IMR-90 (cell line): ENCODE measurements at places on chromosomes 3 and 15. TPM values are rescaled to one million over a fixed set of nuclear protein-coding genes. Genes with fewer than 3 reads are reported as not detected.

- no peak for DNase-seq
- H3K4me3 ChIP-seq = no peak overlapping the region
- no peaks in the 10 kb centered on the region for H3K36me3 ChIP-seq
- H3K27me3 ChIP-seq = no peaks in the 10 kb centered on the region
- no peaks in the 10 kb centered on the region for H3K4me1 ChIP-seq
These were observed 41.4 kb upstream of the EIF1B start for GRCh38 chr3:40267937-40268724.

- H3K36me3 ChIP-seq = peaks cover 18% of the 10 kb centered on the region
- peak; percentile 81 for DNase-seq
- H3K4me1 ChIP-seq = peaks cover 23% of the 10 kb centered on the region
- H3K27ac ChIP-seq = no peak overlapping the region
- no peak overlapping the region for H3K4me3 ChIP-seq
These were observed 40.4 kb downstream of the LPP start for GRCh38 chr3:188194332-188194731.

- no peak overlapping the region; the same call in 1 of the 2 replicates for H3K27ac ChIP-seq
- H3K4me1 ChIP-seq = peaks cover 8% of the 10 kb centered on the region
- H3K4me3 ChIP-seq = no peak overlapping the region
- H3K27me3 ChIP-seq = no peaks in the 10 kb centered on the region
These were observed 105.8 kb upstream of the MYZAP start for GRCh38 chr15:57485869-57486268.

SLC4A7 gene
- 50.4 and 86.7 TPM in 2 replicates for total RNA-seq

GRCh38 chr3:178707311-178708031, 171.2 kb downstream of the KCNMB2 start:
- H3K27ac ChIP-seq = no peak overlapping the region; the same call in 1 of the 2 replicates
- peaks cover 26% of the 10 kb centered on the region for H3K4me1 ChIP-seq
- DNase-seq = peak; percentile 36
- no peaks in the 10 kb centered on the region for H3K27me3 ChIP-seq
- no peak overlapping the region for H3K4me3 ChIP-seq

RBPMS2 gene
- under 0.01 TPM in 1 of 2 replicates, not detected in the other for total RNA-seq

DNA sequence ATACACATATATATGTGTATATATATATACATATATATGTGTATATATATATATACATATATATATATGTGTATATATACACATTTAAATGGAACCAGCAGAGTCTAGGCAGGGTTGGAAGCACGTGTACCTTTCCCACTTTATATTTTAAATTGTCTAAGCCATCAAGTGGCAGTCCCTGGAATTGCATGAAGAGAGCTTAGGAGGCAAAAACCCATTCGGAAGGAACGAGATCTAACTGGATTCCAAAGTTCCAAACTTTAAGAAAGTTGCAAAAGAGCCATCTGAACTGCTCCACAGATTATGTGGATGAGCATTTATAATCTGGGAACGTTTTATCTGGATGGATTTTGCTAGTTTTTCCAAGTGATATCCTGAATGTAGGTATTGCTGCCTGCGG, 186.5 kb downstream of the FOXP1 start:
- H3K27me3 ChIP-seq = no peaks in the 10 kb centered on the region
- H3K36me3 ChIP-seq = no peaks in the 10 kb centered on the region
- no peak overlapping the region for H3K4me3 ChIP-seq
- no peak overlapping the region for H3K27ac ChIP-seq
- peak; percentile 30 for DNase-seq

DNA sequence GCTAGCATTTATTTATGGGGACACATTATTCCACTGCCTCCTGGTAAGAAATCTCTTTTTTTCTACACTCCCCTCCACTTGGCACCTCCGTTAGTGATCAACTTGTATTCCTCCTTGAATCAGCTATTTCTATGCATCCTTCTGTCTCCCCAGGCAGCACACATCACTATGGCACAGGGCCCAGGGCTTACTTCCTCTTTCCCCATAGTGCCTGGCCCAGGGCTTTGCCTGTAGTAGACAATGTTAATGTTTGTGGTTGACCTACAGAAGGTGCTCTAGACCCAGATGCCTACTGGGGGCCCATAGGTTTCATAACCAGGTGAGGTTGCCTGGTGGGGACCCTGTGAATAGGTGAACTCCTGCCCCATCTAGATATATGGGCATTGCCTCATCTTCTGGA, 44.9 kb downstream of the EPHB1 start:
- H3K27me3 ChIP-seq = no peaks in the 10 kb centered on the region
- no peaks in the 10 kb centered on the region for H3K4me1 ChIP-seq
- no peak overlapping the region for H3K27ac ChIP-seq
- no peaks in the 10 kb centered on the region for H3K36me3 ChIP-seq

GRCh38 chr15:96273317-96274086, 57.0 kb upstream of the NR2F2 start:
- DNase-seq = peak; percentile 100
- no peak overlapping the region for H3K4me3 ChIP-seq
- H3K27ac ChIP-seq = peak overlapping the region; percentile 20
- no peaks in the 10 kb centered on the region for H3K27me3 ChIP-seq
- peaks cover 19% of the 10 kb centered on the region for H3K4me1 ChIP-seq
- H3K36me3 ChIP-seq = peaks cover 5% of the 10 kb centered on the region; the same call in 1 of the 2 replicates

- H3K27ac ChIP-seq = no peak overlapping the region
- no peak for DNase-seq
- peaks cover 5% of the 10 kb centered on the region; the same call in 1 of the 2 replicates for H3K4me1 ChIP-seq
- no peaks in the 10 kb centered on the region for H3K27me3 ChIP-seq
- no peaks in the 10 kb centered on the region for H3K36me3 ChIP-seq
- no peak overlapping the region for H3K4me3 ChIP-seq
These were observed 320.2 kb downstream of the CHST2 start for GRCh38 chr3:143439817-143440216.
